Urinary bladder (tissue), 4 donors: ENCODE measurements at places on chromosomes 7 and 10.
A peak's percentile ranks its signal among the peaks of the same experiment; 100 is the strongest.

GRCh38 chr10:69005704-69006485 is 17.3 kb downstream of the KIFBP start:
- no peak for DNase-seq

DNA sequence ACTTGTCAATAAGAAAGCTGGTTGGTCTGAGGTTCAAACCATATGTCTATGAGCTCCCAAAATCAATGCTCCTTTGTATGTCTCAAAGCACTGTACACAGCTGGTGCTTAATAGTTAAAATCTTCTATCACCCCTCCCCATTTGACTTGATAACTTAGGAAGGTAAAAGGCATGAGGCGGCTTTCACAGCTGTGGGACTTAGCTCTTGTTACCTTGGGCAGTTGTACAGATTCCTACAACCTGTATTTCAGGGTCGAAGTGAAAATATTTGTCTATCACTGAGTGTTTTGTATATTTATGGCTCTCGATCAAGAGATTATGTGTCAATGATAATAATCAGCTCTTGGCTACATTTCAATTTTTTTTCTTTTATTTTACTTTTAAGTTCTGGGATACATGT is 992 bp upstream of the KIFBP start:
- no peak for DNase-seq

- DNase-seq = no peak
These were observed 106.4 kb downstream of the AMPH start for GRCh38 chr7:38524786-38525185.

DNA sequence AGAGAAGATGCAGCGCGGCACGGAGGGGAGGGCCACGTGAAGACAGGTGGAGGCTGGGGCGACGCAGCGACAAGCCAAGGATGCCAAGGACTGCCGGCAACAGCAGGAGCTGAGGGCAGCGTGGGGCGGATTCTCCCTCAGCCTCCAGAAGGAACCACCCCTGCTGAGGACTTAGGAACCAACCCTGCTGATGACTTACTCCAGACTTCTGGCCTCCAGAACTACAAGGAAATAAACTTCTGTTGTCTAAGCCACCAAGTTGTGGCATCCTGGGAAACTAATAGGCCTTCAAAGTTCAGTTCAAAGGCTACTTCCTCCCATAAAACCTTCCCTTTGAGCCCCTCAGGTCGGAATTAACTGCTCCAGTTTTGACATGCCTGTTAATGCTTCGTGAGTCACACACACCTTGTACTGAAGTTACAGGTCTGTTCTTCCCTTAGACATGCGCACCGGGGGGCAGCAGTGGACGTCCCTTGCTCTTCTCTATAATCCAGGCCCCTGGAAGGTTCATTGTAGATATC is 88.4 kb upstream of the RHEB start:
- DNase-seq = no peak

DNA sequence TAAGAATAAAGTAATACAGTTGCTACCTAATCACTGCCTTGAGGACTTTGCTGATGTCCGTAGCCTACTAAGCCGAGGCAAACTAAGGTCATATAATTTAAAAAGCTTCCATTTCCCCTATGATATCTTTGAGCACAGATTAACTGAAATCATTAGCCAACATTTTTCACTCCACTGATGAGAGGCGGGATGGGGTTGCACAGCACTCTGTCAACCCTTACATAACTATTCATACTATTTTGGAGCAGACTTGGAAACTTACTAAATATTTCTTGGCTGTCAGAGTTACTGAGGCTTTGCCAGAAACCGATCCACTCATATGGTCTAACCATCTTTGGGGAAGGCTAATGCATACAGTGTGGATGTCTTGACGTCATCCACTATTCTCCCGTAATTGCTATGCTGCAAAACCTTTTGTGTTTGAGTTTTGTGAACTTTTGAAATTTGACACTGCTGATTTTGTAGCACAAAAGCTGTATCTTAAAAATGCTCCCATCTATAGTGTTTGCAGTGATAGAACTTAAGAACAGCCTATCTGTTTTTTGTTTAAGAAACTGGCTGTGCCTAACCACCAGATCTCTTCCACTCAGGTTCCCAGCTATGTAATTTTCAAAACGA is 248.7 kb downstream of the TSPAN12 start:
- DNase-seq = no peak

DNA sequence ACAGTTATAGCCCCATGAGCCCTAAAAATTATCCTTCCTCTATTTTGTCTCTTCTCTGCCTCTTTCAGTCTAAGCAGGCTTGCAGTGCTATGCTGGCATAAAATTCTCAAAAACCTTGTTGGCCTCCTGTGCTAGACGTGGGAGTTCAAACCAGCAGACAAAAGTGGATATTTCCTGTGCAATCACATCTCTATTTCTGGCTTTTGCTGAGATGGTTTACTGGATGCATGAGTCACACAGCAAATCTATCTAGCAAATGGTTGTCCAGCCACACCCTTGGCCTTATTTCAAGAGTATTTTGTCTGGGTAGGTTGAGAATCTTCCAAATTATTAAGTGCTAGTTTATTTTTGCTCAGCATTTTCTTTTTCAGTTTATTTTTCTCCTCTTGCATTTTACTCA is 370.8 kb downstream of the CDC14C start:
- no peak for DNase-seq

DNA sequence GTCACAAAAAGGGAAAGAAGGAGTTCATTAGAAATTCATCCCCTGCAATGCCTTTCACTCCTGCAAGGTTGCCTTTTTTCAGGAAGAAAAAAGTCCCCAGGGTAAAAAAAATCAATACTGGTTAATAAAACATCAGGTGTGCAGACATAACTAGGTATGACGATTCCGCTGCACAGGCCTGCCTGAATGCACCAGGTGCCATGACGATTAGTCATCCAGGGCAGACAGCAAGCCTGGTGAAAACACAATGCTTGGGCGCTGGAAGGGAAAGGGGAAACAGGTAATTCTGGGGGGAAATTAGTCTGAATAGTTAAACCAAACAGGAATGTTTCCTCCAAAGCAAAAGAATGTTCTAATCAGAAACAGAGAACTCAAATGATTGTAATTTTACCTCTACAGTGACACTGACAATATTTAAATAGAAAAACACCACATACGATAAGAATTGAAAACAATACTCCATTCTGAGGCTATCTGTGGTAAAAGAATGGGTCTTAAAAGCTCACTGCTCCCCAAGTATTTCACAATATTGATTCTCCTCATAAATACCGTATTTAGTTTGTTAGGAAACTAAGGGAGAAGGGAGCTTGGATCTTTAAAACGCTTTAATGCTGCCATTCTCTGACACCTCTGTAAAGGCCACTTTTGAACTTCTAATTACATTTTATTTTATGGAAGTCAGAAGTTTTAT is 45.2 kb downstream of the VPS41 start:
- DNase-seq = peak; percentile 35
